ENCODE measurements at places on chromosomes 12 and 14. TPM values are rescaled to one million over a fixed set of nuclear protein-coding genes. Genes with fewer than 3 reads are reported as not detected.

Gene PSMC6
- total RNA-seq: 74.9 TPM

Gene RNASE3
- total RNA-seq: not detected

Gene TM7SF3
- 24.9 TPM for total RNA-seq

Gene FAM186B
- not detected for total RNA-seq

Gene AMN
- total RNA-seq: 8.3 TPM

Gene SIX1
- total RNA-seq: not detected

Gene PKP2
- 1.3 TPM for total RNA-seq

Gene IL26
- not detected for total RNA-seq

Gene SLC4A8
- total RNA-seq: 0.82 TPM

Gene IFI27
- 1.8 TPM for total RNA-seq

Gene TMTC1
- total RNA-seq: not detected

Gene FAR2
- total RNA-seq: 2.2 TPM

Gene OR6C2
- total RNA-seq: not detected

Gene NKX2-1
- not detected for total RNA-seq

- no peak for DNase-seq
Observed at GRCh38 chr14:104732931-104733681, 9.1 kb downstream of the ADSS1 start.

DNA sequence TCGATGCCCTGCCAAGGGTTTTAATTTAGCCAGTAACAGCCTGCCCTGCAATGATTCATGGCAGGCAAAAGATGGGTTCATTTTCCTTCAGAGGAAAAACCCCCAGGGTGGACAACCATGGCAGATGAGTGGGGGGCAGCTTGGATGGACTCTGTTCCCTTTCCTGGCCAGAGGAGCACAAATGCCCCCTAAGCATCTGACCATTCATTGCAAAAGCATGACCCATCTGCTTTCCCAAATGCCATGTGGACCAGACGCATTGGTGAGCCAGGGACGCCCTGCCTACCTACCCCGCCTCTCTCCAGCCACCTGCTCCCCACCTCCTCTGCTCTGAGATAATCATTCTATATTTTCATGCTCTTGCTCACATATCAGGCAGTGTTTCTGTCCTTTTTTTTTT, 281.9 kb downstream of the DPF3 start:
- DNase-seq: no peak

GRCh38 chr14:75247286-75247922, 31.2 kb upstream of the FOS start:
- peak; percentile 81 for DNase-seq

DNA sequence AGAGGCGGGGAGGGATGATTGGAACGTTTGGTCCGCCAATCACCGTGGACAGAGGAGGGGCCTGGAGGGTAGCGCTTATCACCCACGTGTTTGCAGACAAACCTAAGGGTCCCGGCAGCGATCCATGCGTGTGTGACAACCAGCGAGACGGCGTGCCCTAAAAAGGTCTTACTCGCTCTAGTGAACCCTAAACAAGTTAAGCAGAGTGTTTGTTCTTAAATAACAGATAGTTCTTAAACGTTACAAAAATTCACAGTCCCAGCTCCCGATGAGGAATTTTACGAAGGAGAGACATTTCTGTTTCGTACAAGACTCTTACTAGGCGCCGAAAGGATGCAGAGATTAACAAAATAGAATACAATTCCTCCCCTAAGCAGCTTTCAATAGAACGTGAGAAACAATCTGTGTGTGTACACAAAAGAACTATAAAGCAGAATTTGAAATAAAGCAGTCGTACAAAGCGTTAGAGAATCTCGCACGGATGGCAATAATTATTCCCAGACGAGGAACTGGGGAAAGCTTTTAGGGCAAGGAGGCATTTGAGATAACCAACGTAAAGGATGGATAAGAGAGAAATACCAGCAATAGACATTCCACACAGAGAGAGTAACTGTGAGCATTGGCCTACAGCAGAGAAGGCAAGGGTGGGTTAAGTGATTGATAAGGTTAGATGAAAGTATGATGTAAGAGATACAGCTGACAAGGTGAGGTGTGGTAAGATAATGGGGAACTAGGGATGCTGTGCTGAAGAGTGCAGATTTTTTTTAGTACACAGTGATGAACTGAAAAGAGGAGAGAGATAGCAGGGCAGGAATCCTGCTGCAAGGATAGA, 831 bp upstream of the RPS6KA5 start:
- no peak for DNase-seq

- DNase-seq: no peak
Observed at GRCh38 chr12:15088105-15088504, 115.3 kb downstream of the PDE6H start.

DNA sequence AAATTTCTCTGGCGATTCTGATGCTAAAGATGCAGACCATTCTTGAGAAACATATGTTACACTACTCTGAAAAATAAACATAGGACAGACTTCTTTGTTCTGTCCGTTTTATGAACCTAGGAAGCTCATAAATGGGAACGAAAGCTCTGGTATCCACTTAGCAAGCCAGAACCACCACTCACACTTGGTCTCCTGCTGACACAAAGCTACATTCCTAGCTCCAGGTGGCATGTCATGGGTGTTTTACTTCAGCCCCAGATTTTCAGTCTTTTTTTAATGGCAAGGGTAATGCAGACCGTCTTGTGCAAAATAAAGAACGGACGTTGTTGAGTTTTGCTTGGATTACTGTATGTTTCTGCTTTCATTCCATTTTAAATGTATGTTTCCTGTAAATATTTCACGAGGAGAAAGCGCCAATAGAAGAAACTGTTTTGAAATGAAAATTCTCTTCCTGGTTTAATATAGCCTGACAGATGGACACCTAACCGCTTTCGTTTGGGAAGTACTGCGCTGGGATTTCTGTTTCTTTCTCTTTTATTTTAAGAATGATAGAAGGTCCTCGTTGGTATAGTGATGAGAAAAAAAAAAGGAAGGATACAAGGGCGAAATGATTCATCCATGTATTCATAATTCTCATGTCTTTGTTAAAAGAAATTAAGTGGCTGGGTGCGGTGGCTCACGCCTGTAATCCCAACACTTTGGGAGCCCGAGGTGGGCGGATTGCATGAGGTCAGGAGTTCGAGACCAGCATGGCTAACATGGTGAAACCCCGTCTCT, 871 bp upstream of the COQ5 start:
- no peak for DNase-seq

DNA sequence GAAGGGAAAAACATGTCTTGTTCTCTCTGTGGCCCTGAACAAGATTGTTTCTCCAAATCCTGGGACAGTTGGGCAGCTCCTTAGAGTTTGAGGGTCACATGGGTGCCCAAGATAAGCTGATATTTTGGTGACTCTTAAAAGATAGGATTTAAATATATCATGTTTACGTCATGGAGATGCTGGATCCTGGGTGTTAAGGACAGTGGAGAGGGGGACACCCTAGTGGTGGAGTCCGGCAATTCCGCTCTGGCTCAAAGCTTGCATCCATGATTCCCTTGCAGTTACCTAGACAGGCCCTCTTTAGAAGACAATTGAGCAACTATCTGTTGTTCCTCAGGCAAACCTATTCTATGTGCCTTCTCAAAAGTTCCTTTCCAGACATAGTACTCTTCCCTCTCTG, 101.8 kb downstream of the CMKLR1 start:
- DNase-seq: no peak

DNA sequence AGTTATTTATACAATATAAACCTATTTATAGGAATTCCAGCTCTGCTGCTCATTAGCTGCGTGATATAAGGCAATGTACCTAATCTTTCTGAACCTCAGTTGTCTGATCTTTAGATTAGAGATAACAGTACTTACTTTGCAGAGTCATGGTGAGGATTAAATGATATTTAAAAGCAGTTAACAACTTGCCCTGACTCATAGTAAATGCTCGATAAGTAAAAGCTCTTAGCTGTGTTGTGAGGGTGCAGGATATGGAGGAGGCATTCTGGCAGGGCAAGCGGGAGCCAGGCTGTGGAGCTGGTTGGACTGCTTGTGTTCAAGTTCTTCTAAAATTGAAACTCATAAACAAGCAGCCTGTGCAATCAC, 140.0 kb upstream of the PRICKLE1 start:
- no peak for DNase-seq

DNA sequence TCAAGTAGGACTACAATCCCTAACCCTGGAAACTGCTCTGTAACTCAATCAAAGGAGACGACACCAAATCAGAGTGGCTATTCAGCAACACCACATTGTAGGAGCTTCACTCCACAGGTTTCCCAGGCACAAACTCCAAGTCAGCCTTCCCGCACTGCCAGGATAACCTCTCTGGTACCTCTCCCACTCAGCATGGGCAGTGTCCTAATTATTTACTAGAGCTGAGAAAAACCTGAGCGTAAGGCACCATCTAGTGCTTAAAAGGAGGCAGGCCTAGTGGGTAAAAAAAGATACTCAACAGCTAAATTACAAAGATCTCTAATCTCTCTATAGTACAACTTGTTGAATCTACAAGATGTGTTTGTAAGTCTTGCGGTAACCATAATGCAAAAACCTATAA, 36.1 kb downstream of the PARP11 start:
- DNase-seq: no peak

GRCh38 chr12:6635375-6635855, 344 bp downstream of the LPAR5 start:
- no peak for DNase-seq

GRCh38 chr12:15522574-15523187, 200.4 kb downstream of the PTPRO start:
- DNase-seq: no peak

- DNase-seq: no peak
Observed at GRCh38 chr12:125015680-125016310, 22.4 kb downstream of the BRI3BP start.

DNA sequence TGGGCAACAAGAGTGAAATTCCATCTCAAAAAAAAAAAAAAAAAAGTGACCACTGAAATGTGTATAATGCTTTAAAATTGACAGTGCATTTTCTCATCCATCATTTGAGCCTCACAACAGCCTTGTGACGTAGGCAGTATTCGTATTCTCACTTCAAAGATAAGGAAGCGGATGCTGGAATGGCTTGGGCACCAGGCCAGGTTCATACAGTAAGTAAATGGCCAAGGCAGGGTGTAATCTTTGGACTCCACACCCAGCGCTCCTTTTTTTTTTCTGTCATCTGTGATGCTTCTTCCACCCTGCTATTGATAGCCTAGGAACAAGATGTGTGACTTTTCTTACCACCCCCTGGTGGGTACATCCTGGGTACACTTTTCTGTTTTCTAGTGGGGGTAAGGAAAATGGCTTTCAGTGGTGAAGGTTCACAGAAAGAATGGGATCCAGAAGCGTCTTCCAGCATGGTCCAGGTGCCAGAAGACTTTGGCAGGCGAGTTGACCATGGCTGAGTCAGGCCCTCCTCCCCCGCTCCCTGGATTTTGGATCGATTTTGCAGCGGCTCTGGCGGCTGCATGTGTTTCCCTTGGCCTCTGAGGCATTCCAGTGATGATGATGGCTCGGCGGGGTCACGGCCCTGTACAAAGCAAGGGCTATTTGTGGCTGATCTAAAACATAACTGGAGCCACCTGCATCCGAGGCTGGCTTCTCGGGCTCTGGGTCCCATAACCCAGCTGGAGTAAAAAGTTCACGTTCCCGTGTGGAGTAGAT, 110.6 kb downstream of the CACNA1C start:
- no peak for DNase-seq

DNA sequence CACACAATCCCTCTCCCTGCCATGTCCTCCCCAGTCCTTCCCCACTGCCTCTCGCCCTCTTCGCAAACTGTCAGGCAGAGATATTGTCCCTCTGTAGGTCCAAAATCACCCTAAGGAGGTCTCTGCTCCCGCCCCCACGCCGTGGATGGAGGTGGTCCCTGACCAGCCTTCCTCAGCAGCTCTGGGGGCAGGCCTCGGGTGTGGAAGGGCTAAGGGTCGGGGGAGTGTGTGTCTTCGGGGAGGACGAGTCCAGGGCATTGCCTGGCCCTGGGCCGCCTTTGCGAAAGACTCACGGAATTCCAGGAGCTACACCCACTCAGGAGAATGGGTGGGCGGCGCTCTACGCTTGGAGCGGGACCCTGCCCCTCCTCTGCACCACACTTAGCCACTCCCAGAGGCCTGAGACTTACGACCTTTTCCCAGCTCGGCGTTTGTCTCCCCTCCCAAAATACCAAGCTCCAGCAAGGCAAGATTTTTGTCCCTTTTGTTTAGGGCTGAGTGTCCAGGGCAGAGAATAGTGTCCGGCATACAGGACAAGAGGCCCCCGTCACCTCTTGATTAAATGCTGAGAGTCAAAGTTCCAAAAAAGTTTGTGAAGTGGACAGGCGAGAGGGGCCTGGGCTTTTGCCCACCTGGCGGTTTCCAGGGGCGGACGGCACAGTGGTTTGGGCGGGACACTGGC, 881 bp downstream of the PYGL start:
- DNase-seq: no peak

GRCh38 chr12:55626154-55626553, 10.5 kb upstream of the OR10P1 start:
- DNase-seq: no peak

DNA sequence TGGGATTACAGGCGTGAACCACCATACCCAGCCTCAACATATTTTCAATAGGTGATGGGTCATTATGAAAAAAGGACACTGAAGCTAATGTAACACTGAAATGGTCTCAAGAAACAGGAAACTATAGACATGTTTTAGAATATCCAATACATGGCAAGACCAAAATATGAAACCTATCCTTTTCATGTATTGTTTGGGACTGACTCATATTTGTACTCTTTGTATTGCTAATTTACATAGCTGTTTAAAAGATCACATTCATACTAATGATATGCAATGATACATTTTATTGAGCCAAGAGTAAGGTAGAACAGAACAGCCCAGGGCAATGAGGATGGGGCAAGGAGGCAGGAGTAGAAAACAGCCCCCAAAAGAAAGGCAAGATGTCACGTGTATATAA, 32.6 kb downstream of the RESF1 start:
- DNase-seq: no peak

- no peak for DNase-seq
Observed at GRCh38 chr14:90671382-90672234, 144.6 kb downstream of the TTC7B start.

GRCh38 chr12:108634341-108634751, 652 bp upstream of the SELPLG start:
- no peak for DNase-seq

- DNase-seq: no peak
Observed at GRCh38 chr12:39763071-39763889, 143.7 kb upstream of the ABCD2 start.

- DNase-seq: no peak
Observed at GRCh38 chr14:38774162-38774561, 328.9 kb downstream of the SEC23A start.

DNA sequence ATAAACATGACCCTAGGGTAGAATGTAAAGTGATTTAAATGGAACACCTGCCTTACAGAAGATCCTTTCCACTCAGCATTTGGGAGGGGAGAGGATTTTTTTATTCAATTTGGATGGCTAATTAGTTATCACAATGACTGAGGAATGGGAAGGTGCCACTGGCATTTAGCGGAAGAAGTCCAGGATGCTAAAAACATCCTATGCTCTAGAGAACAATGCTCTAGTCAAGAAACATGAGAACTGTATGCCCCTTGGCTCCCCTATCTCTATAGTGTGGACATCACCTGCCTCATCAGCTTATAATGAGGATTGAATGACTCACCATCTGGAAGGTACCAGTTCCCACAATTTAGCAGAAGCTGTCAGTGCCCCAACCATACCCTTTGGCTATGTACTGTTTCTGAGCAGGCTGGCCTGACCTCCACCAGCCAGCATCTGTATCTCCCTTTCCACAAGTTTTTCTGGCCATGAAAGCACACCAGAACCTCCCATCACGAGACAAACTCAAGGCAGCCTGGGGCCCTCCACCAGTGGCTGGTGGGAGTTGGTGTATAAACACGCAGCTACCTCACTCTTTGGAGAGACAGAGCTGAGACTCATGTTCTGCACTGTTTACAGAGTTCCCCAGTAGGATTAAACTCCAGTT, 109.7 kb upstream of the VASH1 start:
- no peak for DNase-seq

GRCh38 chr12:42638697-42639096, 49.2 kb upstream of the PRICKLE1 start:
- DNase-seq: no peak
